ENCODE measurements at places on chromosomes 6 and 20. TPM values are rescaled to one million over a fixed set of nuclear protein-coding genes. Genes with fewer than 3 reads are reported as not detected.

NCR2 gene
- not detected for total RNA-seq

ARMH2 gene
- total RNA-seq: not detected

OPRL1 gene
- total RNA-seq: 0.33 TPM

HTR1B gene
- 1.4 TPM for total RNA-seq

ELOVL5 gene
- 70.7 TPM for total RNA-seq

SYCP2 gene
- 0.13 TPM for total RNA-seq

LY6G5C gene
- total RNA-seq: not detected

SIRPB1 gene
- 6.2 TPM for total RNA-seq

DIDO1 gene
- 30.8 TPM for total RNA-seq

PPP1R14C gene
- total RNA-seq: 11.9 TPM

BPIFB6 gene
- total RNA-seq: not detected

Measured in mesangial cell (primary cell).